Activated CD8-positive, alpha-beta memory T cell treated with anti-CD3 and anti-CD28 coated beads, Interleukin-2, amount 10 ng/mL, durations not matched to agents 7 days and 5 days (primary cell): ENCODE measurements at places on chromosomes 3 and 15. TPM values are rescaled to one million over a fixed set of nuclear protein-coding genes. Genes with fewer than 3 reads are reported as not detected.

The C2CD4B gene
- total RNA-seq, result 0.23 TPM

The CAV3 gene
- not detected for total RNA-seq

The FAM174B gene
- total RNA-seq, result 1.8 TPM

The EPB42 gene
- not detected for total RNA-seq

The RGMA gene
- total RNA-seq, result not detected

The LRRC28 gene
- total RNA-seq, result 21.7 TPM

The FSIP1 gene
- total RNA-seq, result 0.56 TPM

The TMEM158 gene
- total RNA-seq, result 0.35 TPM
